ENCODE measurements at places on chromosomes 1 and 21.
A peak's percentile ranks its signal among the peaks of the same experiment; 100 is the strongest.

DNA sequence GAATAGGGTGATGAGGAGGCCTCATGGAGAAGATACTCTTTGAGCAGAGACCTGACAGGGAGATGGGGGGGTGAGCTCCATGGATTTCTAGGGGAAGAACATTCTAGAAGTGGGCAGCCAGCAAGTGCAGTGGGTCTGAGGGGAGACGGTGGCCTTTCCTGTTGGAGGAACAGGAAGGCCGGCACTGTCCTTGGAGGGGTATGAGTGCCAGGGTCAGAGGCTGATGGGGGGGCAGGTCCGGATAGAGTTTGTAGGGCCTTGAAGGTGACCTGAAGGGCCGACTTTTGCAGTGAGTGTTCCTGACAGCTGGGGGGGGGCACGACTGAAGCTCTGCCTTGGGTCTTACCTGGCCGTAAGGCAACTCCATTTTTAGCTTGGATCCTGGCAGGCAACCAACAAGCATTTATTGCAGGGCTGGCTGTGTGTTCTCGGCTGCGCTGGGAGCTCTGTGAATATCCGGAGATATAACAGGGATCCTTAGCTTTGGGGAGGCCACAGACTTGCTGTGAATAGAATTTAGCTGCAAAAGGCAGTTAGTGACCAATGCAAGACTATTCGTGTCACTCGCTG is 130.6 kb downstream of the MRPS6 start:
- DNase-seq = peak; percentile 20

GRCh38 chr1:45026446-45026845 is 14.4 kb downstream of the UROD start:
- no peak for DNase-seq

DNA sequence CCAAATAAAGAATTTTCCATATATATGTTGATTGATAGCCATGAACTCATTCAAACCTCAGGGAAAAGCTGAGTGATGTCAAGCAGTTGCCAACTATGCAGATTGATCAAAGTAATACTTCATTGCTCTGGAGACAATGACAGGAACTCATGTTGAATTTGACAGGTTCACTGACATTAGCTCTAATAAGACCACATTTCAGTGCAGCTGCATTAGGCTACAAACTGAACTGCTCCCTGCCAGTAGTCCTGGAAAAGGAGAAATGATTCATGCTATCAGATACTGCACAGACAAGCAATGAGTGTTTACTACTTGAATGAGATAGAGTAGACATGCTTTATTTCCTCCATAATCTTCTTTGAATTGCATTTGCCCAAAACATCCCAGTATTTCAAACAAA is 948.4 kb downstream of the MRPL39 start:
- DNase-seq = peak; percentile 56

DNA sequence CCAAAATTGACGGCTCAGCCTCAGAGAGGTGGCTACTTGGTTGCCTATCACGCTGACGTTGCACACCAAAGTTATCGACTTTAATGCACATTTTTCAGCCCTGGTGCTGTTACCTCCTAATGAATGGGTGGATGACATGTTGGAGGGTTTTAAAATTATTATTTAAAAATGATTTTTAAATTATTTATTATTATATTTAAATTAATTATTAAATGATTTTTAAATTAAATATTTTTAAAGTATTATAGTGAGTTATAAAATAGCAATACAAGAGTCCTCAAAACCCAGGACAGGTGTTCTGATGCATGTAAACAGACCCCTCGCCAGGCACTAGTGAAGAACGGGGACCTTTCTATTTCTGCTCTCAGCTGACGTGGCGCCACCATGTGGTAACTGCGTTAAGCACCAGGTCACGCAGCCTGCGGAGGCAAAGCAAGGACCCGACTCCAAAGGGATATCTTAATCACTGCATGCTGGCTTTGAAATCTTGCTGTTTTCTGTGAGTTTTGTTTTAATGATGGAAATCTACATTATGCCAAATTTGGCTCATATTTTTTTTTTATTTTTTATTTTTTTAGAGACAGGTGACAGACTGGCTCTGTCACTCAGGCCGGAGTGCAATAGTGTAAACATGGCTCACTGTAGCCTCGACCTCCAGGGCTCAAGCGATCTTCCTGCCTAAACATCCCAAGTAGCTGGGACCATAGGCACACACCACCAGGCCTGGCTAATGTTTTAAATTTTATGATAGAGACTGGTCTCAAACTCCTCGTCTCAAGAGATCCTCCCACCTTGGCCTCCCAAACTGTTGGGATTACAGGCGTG is 22.6 kb downstream of the CASP9 start:
- DNase-seq = peak; percentile 84

GRCh38 chr1:226523646-226524406 is 24.7 kb upstream of the STUM start:
- no peak for DNase-seq

DNA sequence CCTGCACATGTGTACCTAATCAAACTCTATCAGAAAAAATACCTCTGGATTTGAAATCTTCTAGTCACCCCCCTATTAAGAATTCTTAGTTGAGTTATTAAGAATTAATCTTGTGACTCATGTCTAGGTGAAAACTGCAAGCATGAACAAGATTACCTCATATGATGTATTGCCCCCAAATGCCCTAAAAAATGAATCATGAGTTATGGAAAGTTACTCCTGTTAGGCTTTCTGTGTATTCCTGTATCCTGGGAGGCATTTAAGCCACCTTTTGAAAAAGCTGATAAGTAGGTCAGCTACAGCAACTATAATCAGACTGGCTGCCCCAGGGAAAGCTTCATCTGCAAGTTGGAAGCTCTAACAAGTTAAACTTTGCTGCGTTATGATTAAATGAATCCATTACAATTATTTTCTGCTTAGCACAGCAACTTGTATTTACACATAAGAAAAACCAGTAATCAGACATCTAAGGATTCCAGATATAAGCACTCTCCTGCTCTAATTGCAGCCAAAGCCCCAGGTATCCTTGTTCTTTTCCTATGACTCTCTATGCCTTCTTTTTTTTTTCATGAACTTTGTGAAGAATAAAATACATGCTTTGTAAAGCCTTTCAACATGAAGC is 147.7 kb downstream of the NTPCR start:
- no peak for DNase-seq

DNA sequence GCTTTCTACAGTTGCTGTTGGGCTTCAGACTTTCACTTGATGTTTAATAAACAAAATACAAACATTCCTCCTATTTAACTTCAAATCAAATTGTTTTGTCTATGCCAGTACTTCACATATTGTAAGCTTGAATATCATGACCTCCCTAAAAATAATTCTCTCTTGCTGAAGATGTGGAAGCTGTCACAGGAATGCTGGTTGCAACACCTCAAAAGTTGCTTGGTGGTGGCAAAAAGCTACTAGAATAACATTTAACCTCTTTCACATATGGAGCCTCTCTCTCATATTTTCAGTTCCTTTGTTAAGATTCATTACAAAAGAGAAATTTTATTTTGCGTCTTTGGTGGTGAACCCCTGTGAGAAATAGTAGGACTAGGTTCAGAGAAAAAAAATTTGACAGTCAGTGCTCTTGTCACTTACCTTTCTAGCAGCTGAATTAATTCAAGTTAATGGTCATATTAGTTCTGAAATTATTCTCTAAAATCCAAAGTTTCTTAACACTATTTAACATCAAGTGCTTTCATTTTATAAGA is 25.5 kb upstream of the F13B start:
- DNase-seq = no peak

- no peak for DNase-seq
Measured at GRCh38 chr1:104408268-104408667, 658.6 kb downstream of the AMY1C start.

DNA sequence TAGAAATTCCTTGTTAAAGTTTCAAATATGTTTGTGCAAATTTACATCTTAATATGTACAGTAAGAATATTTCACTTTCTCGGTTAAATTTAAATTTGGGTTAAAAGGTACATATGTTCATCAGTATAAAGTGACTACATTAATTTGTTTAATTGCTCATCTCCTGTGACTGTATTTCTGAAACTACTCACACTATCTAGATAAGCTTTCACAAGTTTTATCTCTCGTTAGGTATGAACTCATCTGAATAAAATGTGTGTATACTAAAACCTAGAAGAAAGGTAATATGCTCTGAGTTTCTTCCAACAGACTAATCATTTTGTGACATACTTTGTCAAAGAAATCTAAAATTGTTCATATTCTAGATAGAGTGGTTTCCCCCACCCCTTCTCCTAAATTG is 150.7 kb downstream of the PATJ start:
- DNase-seq = no peak

- DNase-seq = no peak
Measured at GRCh38 chr1:30359539-30360220, 363.7 kb downstream of the MATN1 start.

- DNase-seq = no peak
Measured at GRCh38 chr1:176195547-176195946, 11.5 kb downstream of the COP1 start.

GRCh38 chr1:229268505-229268904 is 2.4 kb upstream of the RAB4A start:
- no peak for DNase-seq

- no peak for DNase-seq
Measured at GRCh38 chr1:226877669-226878068, 7.3 kb downstream of the PSEN2 start.

GRCh38 chr21:31665397-31665796 is 5.9 kb downstream of the SOD1 start:
- DNase-seq = no peak

GRCh38 chr1:77282866-77283539 is 1.2 kb downstream of the AK5 start:
- peak; percentile 41 for DNase-seq

Measured in eye (tissue), 1 donor.